ENCODE measurements at places on chromosomes 1 and 21.

- no peak for DNase-seq
Measured at GRCh38 chr1:203396595-203397194, 45.8 kb upstream of the FMOD start.

GRCh38 chr21:34205811-34206571, 132.6 kb downstream of the MRPS6 start:
- DNase-seq, result no peak

- DNase-seq, result no peak
Measured at GRCh38 chr21:33514229-33514628, 22.7 kb upstream of the DNAJC28 start.

DNA sequence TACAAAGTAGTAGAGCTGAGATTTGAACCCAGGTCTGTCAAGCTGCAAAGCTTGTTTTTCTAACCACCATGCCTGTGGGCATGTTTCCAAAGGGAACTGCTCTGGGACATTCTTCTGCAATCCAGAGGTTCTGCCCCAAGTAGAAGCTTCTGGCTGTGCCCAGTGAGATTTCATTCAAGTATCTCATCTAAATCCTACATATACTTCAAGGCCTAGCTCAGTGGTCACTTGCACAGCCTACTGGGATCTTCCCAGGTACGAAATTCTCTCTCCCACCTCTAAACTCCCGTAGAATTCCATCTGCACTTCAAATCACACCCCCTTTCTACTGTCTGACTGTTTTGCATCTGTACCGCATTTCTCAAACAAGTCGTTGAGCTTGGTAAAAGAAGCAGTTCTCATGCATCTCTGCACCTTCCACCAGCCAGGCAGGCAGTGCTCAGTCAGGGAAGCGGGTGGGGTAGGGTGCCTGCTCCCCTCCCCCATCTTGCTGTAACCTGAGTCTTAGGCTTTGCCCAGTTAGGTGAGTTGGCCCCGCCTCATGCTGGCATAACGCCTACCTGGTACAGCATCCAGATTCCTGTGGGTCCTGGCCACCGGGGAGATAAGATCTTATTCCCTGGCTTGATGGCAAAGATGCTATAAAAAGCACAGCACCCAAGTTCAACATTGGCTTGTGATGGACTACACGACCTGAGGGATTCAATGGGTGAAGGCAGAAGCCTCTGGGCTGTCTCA, 13.5 kb downstream of the SLC9A1 start:
- DNase-seq, result no peak

- DNase-seq, result no peak
Measured at GRCh38 chr1:107196973-107197562, 56.2 kb downstream of the NTNG1 start.

DNA sequence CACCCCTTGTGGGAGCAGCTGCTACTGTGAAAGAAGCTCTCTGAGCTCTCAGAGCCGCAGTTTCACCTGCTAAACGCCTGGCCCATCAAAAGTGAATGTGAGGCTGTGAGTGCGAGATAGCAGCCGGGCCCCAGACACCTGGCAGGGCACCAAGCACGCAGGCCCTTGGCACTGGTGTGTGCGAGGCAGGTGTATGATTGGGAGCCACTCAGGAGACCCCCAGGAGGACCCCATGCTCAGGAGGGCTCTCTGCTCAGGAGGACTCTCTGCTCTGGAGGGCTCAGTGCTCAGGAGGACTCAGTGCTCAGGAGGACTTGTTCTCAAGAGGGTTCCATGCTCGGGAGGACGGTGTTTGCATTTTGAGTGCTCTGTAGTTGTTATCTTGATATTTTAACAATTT, 14.3 kb upstream of the ADARB1 start:
- DNase-seq, result no peak

- DNase-seq, result no peak
Measured at GRCh38 chr1:47023268-47024140, at the start of gene CYP4X1. CYP4X1 (plus strand) TSS chr1:47023669; CDS start chr1:47023818, 149 bp downstream.

DNA sequence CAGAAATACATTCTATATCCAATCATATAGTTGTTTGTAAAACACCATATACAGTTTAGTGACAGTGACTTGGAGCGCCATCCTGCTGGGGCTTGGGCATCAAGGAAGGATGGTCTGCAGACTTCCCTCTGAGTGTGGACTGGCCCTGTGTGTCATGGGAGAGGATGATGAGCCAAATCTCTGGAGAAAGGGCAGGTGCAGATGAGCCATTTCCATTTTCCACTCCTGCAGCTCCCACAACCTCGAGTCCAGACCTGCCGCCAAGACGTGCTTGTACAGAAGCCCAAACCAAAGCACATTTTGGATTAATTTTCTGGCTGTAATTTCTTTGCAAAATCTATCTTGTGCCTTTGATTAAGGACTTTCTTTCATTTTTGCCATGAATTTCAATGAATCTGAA, 48.3 kb upstream of the SLC22A15 start:
- DNase-seq, result no peak

- no peak for DNase-seq
Measured at GRCh38 chr21:38249256-38249655, 7.5 kb upstream of the KCNJ15 start.

GRCh38 chr21:42924433-42924751, 1.0 kb downstream of the ERVH48-1 start:
- DNase-seq, result no peak

DNA sequence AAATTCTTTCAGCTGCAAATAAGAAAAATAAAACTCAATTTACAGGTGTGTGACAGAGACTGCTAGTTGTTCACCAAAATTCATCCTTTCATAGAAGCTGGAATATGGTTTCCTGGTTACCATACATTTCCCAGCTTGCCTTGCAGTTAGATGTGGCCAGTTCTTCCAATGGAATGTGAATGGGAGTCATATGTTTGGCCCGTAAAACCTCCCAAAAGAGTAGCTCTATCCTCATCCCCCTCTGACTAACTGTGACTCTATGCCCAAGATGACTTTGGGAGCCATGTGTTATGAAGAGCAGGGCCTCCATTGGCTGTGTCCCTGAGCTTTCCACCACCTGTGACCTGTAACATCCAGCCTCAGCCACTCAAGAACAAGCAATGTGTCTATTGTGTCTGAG, 90.6 kb upstream of the NGF start:
- no peak for DNase-seq

DNA sequence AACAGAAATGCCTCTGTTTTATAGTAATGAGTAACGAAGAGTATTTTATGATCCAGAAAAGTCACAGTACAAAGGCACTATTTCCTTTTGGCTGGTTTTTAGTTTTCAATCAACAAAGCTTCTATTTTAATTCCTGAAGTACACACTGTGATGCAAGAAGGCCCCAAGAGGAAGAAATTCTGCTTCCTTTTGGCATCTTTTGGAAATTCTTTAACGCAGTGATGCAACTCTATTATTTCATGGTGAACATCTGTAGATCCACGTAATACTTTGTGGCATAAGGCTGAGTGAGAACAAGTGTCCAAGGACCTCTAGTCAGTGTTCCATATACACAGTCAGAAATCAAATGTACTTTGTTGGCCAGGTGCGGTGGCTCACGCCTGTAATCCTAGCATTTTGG, 137.5 kb downstream of the TGFB2 start:
- no peak for DNase-seq
